NCI-H2081 treated with DMSO at 0.1 percent for 48 hours (cell line): ENCODE measurements at places on chromosomes 4 and X.

GRCh38 chrX:48897157-48897624, 377 bp downstream of the TIMM17B start:
- DNase-seq, result peak; percentile 25

DNA sequence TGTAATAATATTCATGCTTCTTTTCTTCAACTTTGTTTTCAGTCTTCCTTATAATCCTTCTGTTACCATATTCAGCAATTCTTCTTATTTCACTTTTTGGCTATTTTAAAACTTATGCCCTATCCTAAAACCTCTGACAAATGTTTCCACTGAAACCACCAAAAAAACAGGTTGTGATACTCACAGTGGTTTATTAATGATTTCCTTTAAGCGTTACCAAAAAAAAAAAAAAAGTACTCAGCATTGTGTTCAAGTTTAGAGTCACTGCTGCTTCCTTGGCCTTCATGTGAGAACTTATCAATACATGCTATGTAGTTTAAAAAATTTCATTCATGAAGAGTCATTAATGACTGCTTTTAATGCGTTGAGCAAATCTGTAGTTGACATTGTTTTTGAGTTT, 35.4 kb upstream of the UGT2A3 start:
- DNase-seq, result no peak

DNA sequence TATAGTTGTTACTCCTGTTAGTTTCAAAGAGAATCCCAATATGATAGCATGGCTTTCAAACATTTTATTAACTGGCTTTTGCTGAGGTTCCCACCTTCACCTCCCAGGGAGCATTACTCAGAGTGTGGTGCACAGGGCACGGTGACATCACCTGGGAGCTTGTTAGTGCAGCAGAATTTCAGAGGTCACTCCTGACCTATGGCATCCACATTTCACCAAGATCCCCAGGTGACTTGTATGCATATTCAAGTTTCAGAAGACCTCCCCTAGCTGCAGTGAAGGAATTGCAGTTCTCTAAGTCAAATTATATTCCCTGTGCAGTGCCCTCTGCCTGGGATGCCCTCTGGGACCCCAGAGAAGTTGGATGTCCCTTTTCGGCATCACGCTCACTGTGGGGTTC, 29.7 kb upstream of the LNX1 start:
- no peak for DNase-seq

DNA sequence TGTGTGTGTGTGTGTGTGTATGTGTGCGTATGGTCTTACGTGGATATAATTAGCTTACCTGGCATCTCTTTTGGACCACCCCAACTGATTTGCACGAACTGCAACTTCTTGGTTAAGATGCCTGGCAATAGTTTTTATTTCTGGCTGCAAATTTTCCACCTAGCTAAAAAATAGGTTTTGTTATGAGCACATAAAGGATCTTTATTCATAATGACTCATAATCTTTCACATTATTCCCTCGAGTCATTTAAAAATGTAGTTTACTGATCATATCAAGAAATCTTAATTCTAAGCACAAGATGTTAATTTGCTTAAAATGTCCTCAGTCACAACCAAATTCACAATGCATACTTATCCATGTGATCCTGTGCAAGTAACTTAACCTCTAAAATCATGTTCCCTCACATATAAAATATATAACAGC, 1.5 kb downstream of the COX18 start:
- DNase-seq, result no peak

DNA sequence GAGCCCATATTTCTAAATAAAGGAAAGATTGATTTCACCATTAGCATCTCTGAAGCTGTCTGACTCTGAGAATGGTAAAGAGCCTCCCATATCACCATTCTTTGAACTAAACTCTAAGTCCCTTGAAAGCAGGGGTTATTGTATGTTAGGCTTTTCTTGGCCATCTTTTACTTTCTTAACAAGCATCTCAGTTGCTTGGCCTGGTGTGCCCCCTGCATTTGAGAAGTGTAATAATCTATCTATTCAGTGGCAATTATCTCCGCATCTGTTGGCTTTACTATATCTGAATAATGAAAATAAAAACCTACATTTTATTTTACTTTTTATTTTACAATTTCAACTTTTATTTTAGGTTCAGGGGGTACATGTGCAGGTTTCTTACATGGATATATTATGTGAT, 128.3 kb upstream of the ARMCX2 start:
- DNase-seq, result no peak

DNA sequence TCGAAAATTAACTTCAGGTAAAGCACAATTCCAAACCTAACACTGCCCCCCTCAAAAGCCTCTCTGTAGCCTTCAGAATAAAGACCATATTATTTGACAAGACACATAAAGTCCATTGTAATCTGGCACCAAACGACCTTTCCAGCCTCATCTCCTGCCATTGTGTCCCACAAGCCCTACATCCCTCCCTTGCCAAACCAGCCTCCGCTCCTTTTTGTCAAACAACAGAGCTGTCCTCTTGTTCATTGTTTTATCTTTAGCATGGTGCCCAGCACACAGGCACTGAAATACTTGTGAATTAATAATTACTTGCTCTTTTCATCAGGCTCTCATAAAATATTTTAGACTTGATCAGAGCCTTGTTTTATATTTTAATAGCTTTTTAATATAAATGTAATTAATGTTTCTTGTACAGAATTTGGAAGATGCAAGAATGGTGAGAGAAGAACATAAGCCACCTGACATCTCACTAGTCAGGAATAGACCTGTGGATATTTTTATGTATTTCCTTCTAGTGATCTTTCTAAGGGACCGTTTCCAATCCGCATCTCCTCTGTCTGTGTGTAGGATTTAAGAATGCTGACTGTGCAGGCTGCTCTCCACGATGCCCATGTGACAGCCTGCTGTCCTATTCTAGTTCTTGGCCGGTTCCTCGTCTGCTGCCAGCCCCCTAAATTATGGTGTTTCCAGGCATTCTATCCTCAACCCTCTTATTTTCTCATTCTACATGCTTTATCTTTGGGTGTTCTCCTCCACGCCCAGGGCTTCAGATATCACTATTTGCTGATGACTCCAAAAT, 3.0 kb upstream of the IRF2 start:
- DNase-seq, result no peak

- DNase-seq, result no peak
These were observed 24.7 kb downstream of the MID2 start for GRCh38 chrX:107850422-107850765.

GRCh38 chr4:189785257-189785656, 155.4 kb upstream of the FRG1 start:
- DNase-seq, result no peak

- no peak for DNase-seq
These were observed 567.9 kb downstream of the INPP4B start for GRCh38 chr4:142278171-142278570.

GRCh38 chr4:15234116-15234855, 193.5 kb upstream of the C1QTNF7 start:
- no peak for DNase-seq

DNA sequence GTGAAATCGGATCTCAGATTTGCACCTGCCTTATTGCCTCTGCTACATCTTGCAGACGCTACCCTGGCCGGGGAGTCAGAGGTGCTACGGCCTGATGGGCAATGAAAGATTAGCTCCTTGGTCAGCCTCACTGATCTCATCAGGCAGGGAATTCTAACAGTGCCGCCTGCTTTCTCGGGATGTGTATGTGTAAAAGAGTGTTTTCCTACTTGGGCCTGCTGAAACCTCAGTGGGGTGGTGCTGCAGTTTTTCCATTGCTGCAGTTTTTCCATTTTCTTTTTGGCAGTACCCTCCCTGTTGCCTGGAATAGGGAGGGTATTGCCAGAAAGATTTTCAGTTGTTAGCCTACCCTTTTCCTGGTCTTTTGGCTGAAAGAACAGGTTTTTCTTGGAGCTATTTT, 117.5 kb downstream of the CDKL5 start:
- no peak for DNase-seq

DNA sequence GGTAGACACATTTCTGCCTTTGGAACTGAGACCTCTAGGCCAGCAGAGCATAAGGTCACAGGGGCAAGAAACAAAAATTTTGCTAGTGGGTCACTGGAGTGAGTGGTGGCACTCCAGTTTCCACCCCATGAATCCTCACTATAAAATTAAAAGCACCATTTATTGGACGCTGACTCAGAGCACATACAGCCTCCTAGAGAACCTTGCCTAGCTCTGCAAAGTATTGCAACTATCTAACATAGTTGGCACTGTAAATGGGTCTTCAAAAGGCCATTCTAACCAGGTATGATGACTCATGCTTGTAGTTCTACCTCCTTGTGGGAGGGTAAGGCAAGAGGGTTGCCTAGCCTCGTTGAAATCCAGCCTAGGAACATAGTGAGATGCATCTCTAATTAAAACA, 25.1 kb downstream of the RRAGB start:
- DNase-seq, result no peak

DNA sequence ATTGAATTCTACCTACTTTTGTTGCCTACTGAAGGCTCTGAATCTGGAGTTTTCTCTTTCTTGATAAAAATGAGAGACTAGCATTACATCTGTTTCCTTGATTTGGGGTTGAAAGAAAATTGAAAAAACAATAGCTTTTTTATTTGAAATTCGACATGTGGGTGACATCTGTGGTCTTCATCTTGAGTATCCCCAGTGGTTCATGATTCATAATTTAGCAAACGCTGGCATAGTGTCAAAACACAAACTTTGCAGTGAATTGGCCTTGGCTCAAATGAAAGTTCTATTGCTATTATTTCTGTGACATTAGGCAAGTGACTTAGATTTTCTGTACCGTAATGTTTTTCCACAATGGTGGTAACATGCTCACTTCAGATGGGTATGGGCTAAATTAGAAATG, 747.6 kb downstream of the PCDH7 start:
- DNase-seq, result no peak

- no peak for DNase-seq
These were observed 276.3 kb upstream of the DKK2 start for GRCh38 chr4:107312366-107312765.

DNA sequence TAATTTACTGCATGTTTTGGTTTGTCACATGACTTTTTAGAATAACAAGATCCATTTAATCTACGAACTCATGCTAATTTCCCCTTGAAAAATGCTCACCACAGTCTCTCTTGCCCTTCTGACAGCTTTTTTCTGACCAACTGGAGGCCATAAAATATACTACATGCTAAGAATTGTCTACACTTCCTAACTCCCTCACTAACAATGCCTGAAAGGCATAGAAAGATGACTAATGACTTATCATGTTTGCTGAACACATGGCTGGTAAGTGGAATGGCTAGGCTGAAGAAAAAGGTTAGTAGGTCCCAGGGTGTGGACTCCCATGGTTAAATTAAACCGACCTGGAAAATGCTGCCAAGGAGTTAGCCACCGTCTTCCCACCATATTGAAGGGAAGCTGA, 309.9 kb downstream of the SPOCK3 start:
- DNase-seq, result no peak

DNA sequence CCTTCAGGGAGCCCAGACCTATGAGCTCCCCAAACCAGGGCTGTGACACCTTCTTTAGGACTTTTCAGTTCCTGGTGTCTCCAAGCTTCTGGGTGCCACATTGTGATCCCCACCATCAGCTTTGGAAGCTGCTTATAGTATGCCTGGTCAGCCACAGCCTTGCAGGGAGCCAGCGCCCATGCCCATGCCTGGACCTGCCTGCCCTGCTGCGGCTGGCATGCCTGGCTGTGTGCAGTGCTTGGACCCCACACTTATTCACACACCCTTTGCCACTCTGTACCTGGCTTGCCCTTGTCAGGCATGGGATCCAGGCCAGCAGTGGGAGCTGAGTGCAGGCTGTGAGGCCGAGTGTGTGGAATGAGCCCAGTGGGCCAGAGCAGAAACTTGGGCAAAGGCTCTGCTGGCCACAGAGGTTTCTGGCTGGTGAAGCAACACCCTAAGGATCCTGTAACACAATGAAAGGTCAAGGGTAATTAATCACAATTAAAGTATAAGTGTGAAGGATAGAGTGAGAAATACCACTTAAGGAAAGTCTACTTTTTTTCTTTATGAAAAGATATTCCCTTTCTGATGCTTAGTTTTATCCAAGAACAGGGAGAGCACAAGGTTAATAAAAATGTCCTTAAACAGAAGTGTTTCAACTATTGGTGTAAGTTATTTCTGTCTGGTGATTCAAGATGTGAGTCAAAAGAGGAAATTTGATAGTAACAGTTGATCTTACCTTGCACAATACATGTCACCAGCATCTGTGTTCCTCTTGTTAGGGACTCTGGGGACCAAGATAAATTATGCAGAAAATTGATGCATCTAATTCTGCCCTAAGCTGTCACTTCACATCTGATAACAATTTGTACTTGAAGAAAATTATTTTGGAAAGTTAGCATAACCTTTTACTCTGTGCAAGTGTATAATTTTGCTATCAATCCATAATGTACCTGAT, 161.8 kb downstream of the FAM47A start:
- DNase-seq, result no peak

DNA sequence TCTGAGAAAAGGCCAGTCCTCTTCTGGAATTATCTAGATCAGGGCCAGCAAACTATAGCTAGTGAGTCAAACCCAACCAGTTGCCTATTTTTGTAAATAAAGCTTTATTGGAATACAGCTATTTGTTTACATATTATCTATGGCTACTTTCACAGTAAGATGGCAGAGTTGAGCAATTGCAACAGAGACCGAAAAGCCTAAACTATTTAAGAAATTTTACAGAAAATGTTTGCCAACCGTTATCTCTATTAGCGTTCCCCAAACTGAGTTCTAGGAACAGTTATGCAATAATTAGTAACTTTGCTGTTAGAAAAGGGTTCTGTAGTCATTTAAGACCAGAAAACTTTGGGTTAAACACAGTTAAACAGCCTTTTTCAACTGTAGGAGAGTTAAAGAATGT, 10.5 kb downstream of the TEX13B start:
- DNase-seq, result no peak

- no peak for DNase-seq
These were observed 51.7 kb upstream of the PJA1 start for GRCh38 chrX:69216911-69217310.

DNA sequence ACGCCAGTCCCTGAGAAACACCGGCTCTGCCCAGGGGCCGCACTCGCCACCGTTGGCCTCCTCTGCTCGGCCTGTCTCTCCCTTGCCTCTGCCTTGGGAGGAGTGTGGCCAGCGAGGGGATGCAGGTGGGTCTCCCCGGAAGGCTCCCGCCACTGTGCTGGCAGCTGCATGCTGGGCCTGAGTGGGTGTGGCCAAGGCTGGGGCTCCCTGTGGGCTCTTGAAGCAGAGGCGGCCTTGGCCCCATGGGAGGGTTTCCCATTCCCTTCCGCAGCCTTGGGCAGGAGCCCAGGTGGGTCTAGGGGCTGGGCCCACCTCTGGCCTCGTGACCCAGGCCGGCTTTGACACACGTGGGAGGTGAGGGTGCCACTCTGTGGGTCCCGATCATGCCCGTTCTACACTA, 19.1 kb downstream of the FGFRL1 start:
- no peak for DNase-seq

GRCh38 chrX:13875572-13875971, 58.7 kb upstream of the GPM6B start:
- no peak for DNase-seq

DNA sequence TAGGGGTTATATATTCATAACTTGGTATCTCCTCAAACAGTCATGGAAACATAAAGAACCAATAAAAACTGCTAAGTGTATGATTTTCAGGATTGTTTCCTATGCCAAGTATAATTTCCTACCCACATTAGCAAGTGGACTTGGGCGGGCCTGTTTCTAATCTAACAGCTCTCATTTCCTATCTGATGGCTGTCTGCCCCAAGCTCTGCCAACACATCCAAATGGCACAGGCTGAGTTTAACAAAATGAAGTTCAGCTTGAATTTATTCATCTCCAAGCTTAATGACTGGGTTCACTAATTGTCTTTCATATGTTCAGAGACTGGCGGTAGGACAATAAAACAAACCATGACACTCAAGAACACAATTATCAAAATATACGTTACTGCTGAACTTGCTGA, 55.5 kb upstream of the S100G start:
- no peak for DNase-seq

- DNase-seq, result no peak
These were observed 7.9 kb upstream of the CLDN24 start for GRCh38 chr4:183329954-183330742.
